ENCODE measurements at places on chromosomes 16 and 17. TPM values are rescaled to one million over a fixed set of nuclear protein-coding genes. Genes with fewer than 3 reads are reported as not detected.

DNA sequence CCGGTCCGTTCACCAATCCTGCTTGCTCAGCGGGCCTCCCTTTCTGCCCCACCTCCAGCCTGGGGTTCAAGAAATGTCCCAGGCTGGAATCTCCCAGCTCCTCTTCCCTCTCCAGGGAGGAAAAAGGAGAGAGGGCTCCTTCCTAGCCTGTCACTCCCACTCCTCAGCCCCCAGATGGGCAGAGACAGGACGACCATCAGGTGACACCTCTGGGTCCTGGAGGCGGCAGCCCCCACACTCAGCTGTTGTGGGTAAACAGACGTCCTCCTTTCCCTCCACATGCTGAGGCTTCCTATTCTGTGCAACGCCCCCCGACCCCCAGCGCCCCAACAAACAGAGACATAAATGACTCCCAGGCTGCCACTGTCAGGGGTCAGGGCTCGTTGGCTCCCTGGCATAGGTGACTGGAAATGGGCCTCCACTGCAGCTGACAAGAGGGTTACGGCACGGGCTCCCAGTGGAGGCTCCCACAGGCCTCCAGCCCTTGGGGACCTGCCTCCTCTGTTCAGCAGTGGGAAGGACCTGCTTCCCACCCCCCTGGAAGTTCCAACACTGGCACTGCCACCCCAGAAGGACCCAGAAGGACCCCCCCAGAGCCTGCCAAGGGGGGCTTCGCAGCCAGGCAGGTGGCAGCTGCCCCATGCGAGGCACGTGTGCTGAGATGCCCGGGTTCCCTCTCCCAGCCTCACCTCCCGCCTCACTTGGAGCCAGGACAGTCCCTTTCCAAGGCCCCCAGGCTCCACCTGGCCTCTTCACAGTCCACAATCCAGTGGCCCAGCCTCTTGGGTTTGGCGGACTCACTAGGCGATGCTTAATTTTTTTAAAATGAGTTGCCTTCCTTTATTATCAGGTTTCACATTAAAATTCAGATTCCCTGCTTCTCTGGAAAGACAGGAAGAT, 232.3 kb downstream of the KATNIP start:
- DNase-seq = no peak

DNA sequence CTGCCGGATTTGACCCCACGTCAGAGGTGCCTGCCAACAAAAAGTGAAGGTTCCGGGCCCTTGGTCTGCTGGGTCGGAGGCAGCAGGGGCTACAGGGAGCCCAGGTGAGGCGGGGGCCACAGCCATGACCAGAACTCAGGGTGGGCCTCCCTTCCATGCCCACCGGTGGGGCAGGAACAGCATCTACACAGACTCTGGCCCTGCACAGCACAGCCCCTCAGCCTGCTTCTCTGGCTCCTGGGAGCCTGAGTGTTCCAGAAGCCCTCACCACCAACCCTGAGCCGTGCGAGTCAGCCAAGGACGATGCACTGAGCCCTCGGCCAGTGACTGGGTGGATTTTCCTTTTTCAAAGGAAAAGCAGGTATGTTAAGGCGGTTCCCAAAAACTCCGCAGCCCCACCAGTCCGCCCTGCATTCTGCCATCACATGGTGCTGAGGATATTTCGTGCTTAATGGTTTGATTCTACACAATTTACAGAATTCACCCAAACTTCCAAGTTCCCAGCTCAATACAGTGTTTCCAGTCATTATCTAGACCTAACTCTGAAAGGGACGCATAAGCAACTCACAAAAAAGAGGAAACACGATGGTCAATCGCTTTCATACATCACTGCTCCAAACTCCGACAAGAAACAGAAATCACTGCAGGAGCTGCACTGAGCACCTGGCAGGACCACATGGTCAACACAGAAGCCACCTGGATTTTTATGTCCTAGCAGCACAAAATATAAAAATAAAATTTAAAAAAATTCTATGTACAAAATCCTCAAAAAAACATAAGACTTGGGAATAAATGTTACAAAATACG, 19.4 kb upstream of the C16orf95 start:
- no peak for DNase-seq

IL21R gene
- total RNA-seq = 0.60 TPM

HID1 gene
- 78.1 TPM for total RNA-seq

DNA sequence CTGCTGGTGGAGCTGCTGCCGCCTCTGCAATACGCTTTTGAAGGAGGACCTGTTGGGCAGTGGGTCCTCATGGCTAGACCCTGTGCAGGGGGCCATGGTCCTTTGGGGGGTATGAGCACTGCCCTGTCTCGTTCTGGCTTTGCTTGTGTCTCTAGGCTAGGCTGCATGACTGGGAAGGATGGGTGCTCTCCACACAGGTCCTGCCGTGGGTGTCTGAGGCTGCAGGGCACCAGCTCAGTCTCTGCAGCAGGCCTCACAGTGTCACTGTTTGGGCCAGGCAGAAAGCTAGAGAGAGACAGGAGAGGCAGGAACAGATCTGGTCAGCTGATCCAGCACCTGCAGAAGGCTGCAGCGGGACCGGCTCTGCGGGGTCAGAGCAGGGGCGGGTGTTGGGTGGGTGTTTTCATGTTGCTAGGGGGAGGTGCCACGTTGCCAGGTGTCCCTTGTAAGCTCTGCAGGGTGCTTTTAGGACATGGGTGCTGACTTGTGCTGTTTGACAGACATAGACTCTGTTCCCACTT, 111.4 kb downstream of the SNX29 start:
- peak; percentile 60 for DNase-seq

DNA sequence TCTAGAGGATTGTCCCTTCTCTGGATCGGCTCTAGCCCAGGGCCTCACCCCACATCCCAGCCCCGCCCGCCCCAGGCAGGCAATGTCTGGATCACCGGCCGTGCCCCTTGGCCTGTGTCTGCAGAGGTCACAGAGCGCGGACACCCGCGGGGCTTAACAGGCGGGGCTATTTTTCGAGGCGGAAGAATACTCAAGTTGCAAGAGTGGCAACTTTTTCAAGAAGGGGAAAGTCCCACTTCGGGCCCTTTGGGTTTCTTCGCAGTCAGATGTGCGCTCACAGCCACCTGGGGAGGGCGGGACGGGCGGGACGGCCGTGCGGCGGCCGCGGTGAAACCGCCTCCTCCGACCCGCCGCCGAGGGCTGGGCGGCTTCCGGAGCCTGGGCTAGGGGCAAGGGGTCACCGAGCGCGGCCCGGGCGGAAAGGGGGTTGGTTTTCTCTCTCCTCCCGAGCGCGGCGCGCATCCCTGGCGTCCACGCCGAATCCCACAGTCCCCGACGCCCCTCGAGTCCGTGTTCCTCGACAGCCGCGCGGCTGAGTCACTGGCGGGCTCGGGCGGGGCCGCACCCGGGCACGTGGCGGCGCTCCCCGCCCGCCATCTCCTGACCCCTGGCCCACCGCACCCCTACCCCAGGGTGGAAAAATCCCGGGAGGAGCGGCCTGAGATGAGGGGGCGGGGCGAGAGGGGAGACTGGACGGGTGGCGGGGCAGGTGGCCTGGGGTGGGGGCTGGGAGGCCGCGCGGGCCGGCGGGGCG, 1.2 kb upstream of the PFN1 start:
- peak; percentile 80 for DNase-seq

GRCh38 chr17:40803617-40804082, 3.9 kb upstream of the KRT28 start:
- peak; percentile 87 for DNase-seq

KRTAP2-2 gene
- total RNA-seq = not detected

GRCh38 chr17:72976971-72977770, 115.3 kb downstream of the SLC39A11 start:
- DNase-seq = peak; percentile 50

DNA sequence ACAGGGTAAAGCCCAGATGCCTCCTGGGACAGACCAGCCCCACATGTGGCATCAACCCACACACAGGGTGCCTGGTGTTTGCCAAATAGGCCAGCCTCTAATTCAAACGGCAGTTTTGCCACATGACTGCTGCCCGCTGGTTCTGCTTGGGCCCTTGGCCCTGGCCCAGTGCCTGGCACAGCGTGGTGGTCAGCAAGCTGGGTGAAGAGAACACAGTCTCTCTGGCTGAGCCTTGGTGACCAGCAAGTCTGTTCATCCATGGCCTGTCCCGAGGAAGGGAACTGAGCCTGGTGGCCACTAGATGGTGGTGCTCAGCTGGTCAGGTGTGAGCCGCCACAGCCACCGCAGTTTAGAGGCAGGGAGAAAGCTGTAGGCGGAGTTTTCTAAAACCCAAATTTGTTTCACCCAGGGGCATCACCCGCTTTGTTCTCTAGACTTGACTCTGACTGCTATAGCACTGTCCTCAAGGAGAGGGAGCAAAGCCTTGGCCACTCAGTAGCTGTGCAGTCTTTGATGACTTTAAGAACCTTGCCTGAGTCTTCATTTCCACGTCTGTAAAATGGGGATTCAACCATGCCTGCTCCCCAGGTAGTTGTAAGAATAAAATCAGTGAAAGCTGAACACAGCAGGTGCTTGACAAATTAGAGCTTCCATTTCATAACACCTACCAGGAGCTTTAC, 4.7 kb upstream of the GFAP start:
- peak; percentile 88 for DNase-seq

MEOX1 gene
- 9.8 TPM for total RNA-seq

WFDC1 gene
- 63.5 TPM for total RNA-seq

DNA sequence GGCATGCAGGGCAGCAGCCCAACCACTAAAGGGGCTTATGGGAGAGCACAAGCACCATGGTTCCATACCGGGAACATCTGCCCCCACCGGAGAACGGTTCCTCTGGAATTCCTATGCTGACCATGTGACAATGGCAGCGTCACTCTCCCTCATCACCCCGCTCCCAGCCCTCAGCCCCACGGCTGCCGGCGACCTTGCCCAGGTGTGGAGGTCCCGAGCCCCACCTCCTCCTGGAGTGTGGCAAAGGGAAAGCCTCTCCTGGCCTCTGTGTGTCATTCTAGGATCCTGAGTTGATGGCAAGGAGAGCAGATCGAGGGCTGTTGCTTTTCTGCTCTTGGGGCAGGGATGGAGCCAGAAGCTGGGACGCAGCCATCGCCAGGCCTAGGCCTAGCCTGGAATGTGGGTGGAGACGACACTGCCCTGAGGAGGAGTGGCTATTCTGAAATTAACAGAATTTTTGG, 17.8 kb upstream of the RNPS1 start:
- DNase-seq = no peak

- no peak for DNase-seq
Measured at GRCh38 chr16:64866021-64866420, 255.8 kb downstream of the CDH11 start.

PYDC1 gene
- total RNA-seq = not detected

- peak; percentile 92 for DNase-seq
Measured at GRCh38 chr17:79074649-79075445, at the start of gene ENGASE. Gene ENGASE, plus strand, starts transcription at chr17:79074824. Its CDS starts 121 bp downstream, at chr17:79074945.

LDHD gene
- total RNA-seq = 16.9 TPM

DNA sequence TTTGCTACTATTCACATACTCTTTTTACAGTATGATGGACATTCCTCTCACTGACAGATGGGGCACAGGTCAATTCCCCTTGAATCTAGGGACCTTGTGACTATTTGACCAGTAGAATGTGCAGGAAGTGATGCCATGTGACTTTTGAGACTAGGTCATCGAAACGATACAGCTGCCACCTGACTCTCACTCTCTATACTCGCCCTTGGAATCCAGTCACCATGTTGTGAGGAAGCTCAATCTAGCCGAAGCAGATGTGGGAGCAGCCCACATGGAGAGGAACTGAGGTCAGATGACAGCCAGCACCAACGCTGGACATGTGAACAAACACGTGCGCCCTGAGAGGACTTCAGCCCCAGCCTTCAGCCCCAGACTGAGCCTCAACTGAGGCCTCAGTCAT, 148.2 kb upstream of the CDC42EP4 start:
- DNase-seq = no peak

SLC38A8 gene
- total RNA-seq = not detected

DNA sequence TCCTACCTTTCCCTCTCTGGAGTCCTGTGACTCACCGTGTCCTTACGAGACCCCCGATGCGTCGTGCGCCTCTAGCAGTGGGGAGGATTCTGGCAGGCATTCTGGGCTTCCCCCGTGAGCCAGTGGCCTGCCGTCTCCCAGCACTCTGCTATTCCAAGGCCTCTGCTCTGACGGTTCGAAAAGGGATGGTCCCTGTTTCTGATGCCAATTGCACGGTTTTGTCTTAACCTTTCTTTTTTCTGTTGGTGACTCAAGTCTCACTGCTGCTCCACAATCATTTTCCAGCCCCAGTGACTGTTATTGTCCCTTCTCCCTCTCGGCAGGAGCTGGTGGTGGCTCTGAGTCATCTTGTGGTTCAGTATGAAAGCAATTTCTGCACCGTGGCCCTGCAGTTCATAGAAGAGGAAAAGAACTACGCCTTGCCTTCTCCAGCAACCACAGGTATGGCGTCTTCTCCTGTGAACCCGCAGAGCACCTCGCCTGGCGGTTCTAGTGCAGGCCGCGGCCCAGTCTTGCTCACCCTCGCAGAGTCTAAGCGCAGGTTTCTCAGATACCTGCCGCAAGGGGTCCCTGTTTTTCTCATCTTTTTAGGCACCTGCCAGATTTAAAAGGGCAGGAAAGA, 100.1 kb upstream of the CHMP6 start:
- peak; percentile 71 for DNase-seq

DNA sequence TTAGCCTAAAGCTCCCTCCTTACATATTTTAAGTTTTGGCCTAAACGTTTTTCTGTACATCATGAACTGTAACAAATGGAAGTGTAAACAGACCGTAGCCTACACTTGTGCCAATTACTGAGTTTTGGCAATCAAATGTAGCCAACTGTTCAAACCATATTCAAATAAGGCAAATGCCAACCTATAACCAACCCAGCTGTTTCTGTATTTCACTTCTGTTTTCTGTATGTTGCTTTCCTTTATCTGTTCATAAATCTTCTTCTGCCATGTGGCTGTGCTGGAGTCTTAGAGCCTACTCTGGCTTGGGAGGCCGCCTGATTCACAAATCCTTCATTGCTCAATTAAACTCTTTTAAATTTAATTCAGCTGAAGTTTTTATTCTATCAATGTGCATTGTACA, 6.9 kb upstream of the C16orf78 start:
- DNase-seq = no peak

DNA sequence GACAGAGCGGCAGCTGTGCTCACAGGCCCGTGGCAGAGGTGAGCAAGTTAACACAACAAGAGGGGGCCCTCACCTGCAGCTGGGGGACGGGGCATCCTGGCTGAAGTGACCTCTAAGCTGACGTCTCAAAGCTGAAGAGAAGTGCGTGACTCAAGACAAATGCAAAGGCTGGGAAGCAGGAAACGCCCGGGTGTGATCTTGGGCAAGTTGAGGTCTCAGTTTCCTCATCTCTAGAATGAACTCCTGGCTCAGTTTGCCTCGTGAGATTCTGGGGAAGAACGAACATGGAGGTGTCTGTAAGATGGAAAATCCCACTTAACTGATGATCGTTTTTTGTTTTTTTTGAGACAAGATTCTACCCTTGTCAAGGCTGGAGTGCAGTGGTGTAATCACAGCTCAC, 40.1 kb upstream of the C1QL1 start:
- no peak for DNase-seq

PYCARD gene
- total RNA-seq = 39.6 TPM

DNA sequence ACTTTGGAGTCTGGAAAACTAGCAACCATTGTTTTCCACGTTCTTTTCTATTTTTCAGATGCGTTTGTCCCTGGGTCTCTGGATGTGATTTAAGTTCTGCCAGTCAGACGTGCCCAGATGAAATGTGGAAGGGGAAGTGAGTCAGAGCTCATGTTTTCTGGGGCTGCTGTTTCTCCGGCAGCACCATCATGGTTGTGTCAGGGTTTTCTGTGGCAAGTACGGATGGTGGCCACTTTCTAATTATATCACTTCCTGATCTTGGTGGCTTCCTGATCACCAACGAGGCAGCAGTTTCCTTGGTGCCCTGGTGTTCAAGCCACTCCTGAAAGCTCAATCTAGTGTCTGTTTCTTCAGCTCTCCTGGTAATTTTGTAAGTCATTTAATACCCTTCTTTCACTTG, 31.4 kb upstream of the PMFBP1 start:
- no peak for DNase-seq

- DNase-seq = no peak
Measured at GRCh38 chr17:32258383-32259140, 7.1 kb upstream of the RHBDL3 start.

Data from ureter (tissue), 1 donor.